ENCODE measurements at places on chromosomes 6 and 20. TPM values are rescaled to one million over a fixed set of nuclear protein-coding genes. Genes with fewer than 3 reads are reported as not detected.

The TRIM15 gene
- total RNA-seq, result not detected

The SLC22A1 gene
- 0.49 TPM for total RNA-seq

The PLN gene
- total RNA-seq, result not detected

The BTN1A1 gene
- total RNA-seq, result 0.09 TPM

The F13A1 gene
- total RNA-seq, result 0.51 TPM

The HLA-DQA1 gene
- 20.3 TPM for total RNA-seq

The ULBP1 gene
- 0.74 TPM for total RNA-seq

GRCh38 chr6:33820243-33820642 is 16.4 kb upstream of the MLN start:
- no peaks in the 10 kb centered on the region for H3K27me3 ChIP-seq
- no peak overlapping the region for H3K4me3 ChIP-seq
- DNase-seq, result no peak
- H3K4me1 ChIP-seq, result no peaks in the 10 kb centered on the region

DNA sequence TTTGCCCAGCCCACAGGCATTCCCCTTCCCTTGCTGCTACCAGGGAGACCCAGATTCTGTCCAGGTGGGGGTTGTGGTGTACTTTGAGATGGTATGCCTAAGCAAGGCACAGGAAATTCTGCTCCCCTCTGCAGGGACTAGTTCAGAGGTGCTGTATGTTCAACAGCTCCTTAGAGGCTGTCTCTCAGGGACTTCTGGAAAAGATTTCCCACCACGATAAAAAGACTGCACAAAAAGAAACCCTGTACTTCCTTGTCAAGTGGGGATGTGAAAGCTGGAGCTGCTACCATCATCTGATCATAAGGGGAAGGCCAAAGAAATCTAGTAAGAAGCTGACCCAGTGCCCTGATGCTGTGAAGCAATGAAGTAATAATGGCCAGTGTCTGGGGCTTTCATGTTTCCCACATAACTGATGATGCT is 51.5 kb upstream of the SMIM29 start:
- no peak for DNase-seq
- H3K36me3 ChIP-seq, result peaks cover 5% of the 10 kb centered on the region
- H3K4me1 ChIP-seq, result peaks cover 4% of the 10 kb centered on the region
- no peak overlapping the region for H3K27ac ChIP-seq

DNA sequence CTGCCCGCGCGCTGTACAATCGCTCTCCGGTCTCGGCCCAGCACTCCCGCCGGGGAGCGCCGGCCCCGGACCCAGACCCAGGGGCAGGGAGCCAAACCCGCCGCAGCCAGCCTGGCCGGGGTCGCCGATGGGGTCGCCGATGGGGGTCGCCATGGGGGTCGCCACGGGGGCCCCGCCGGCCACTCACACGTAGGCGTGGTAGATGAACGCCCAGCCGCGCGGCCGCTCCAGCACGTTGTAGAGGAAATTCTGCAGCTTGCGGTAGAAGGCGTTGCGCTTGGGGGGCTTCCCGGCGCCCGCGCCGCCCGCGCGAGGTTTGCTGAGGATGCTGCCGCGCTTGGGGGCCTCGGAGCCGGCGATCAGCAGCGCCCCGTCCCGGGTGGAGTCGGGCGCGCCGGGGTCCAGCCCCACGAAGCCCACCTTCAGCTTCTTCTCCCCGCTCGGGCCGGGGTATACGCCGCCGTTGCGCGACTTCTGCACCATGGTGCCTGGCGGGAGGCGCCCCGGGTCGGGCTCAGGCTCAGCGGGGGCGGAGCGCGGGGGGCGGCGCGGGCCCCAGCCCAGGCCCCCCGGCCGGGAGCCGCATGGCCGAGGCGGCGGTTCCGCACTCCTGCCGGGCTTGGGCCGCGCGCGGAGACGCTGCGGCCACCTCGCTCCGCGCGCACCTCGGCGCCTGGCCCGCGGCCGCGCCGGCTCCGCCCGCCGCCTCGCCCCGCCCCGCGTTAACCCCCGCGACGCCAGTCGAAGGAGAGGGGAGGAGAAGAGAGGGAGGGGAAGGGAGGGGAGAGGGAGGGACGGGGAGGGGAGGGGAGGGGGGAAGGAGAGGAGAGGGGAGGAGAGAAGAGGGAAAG is at the start of gene KCNQ2:
KCNQ2 (minus strand) TSS at position 675 of the 851 bp plus-strand sequence; CDS start at position 483, 192 bp downstream.
- H3K36me3 ChIP-seq, result no peaks in the 10 kb centered on the region
- no peak within 1 kb of the TSS for H3K4me3 ChIP-seq
- DNase-seq, result no peak
- H3K27ac ChIP-seq, result no peak within 1 kb of the TSS
- H3K4me1 ChIP-seq, result no peaks in the 10 kb centered on the region

DNA sequence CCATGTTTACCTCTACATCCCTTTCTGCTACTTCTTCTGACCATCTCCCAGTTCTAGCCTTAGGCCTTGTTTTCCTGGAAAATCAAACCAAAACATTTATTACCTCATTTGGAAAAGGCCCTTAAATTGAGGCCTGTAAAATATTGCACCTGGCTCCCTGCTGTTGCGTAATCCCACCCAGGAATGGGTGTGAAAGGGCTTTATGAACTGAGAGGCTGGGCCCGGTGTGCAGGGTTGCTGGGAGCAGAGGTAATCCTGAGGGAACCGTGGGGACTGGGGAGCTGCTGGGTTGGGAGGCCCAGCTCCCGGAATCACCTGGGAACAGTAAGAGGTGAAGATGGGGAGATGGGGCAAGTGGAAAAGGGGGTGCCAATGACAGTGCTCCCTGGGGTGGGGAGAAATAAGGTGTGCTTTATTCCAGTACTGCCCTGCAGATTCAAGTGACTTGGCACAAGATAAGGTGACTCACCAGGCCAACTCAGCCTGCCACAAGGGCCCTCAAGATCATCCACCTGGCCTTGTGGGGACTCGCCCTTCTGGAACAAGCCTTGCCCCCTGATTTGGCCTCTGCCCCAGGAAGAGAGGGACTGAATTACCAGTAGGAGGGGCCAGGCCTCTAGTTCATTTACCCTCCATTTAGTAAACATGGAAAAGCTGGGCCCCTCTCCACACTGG is 44.2 kb downstream of the KCNK5 start:
- H3K4me3 ChIP-seq, result no peak overlapping the region
- no peaks in the 10 kb centered on the region for H3K4me1 ChIP-seq
- H3K27me3 ChIP-seq, result no peaks in the 10 kb centered on the region
- H3K36me3 ChIP-seq, result no peaks in the 10 kb centered on the region
- no peak for DNase-seq

DNA sequence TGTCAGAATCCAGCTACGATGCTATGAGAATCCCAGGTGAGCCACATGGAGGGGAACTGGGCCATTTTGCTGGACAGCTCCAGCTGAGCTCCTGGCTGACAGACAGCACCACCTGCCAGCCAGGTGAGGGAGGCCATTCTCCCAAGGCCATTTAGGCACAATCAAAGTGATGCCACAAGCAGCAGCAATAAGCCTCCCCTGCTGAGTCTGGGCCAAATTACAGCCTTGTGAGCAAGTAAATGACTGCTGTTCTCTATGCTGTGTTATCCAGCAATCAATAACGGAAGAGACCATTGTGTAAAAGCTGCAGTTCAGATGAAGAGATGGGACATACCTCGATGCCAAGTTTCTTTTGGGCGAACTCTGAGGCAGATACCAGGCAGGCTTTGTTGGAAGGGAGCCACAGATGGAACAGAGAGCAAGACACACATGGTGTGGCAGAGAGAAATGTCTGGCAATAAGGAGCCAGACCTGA is 14.0 kb upstream of the SCGN start:
- H3K36me3 ChIP-seq, result no peaks in the 10 kb centered on the region
- H3K4me1 ChIP-seq, result no peaks in the 10 kb centered on the region
- H3K4me3 ChIP-seq, result no peak overlapping the region
- no peak overlapping the region for H3K27ac ChIP-seq
- DNase-seq, result no peak
- H3K27me3 ChIP-seq, result no peaks in the 10 kb centered on the region

DNA sequence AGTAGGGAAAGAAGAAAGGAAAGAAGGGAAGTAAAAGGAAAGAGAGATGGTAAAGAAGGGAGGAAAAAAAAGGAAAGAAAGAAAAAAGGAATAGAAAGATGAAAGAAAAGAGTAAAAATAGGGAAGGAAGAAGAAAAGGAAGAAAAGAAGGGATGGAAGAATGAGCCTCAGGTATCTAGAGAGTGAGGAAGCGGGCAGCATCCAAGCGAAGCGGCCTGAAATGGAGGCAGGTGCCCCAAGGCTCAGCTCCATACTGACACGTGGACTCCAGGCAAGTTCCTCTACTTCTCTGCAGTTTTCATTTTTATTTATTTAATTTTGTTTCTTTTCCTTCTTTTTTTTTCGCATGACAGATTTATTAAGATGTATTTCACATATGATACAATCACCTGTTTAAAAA is 373.1 kb downstream of the ESR1 start:
- no peak overlapping the region for H3K27ac ChIP-seq
- H3K4me1 ChIP-seq, result peaks cover 40% of the 10 kb centered on the region

GRCh38 chr20:64070244-64070993 is 7.4 kb downstream of the TCEA2 start:
- H3K4me1 ChIP-seq, result peaks cover 31% of the 10 kb centered on the region
- no peaks in the 10 kb centered on the region for H3K27me3 ChIP-seq
- no peak for DNase-seq
- H3K36me3 ChIP-seq, result peaks cover 4% of the 10 kb centered on the region

DNA sequence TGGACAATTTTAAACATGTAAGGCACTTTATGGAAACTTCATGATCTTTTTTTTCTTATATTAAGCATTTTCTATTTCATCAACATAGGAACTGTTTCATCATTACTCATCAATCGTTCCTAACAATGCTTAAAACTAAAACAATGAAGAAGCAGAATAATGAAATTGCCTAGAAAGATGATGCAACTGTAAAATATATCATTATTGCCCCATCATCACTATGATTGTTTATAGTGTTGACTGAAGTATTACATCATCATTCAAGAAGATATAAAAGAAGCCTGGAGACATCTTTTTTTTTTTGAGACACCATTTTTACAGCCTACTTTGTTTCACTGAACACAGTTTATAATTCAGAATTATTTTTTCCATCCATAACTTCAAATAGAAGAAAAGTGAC is 147.2 kb downstream of the TRDN start:
- no peaks in the 10 kb centered on the region for H3K36me3 ChIP-seq
- no peak for DNase-seq
- H3K4me1 ChIP-seq, result no peaks in the 10 kb centered on the region

- no peaks in the 10 kb centered on the region for H3K27me3 ChIP-seq
- no peaks in the 10 kb centered on the region for H3K4me1 ChIP-seq
- no peak overlapping the region for H3K27ac ChIP-seq
- no peaks in the 10 kb centered on the region for H3K36me3 ChIP-seq
- DNase-seq, result no peak
- no peak overlapping the region for H3K4me3 ChIP-seq
These were observed 36.1 kb downstream of the CAP2 start for GRCh38 chr6:17429383-17430061.

DNA sequence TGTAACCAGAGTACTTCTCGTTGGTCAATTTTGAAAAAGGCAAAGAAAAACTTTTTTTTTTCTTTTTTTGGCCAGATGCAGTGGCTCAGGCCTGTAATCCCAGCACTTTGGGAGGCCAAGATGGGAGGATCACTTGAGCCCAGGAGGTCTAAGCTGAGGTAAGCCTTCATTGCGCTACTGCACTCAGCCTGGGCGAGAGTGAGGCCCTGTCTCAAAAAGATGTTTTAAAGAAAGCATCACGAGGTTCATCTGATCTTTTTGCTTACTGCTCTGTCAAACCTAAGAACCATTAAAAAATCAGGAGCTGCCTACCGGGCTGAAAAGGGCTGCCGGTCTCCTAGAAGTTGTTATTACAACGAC is 607 bp downstream of the LYRM2 start:
- H3K4me3 ChIP-seq, result peak overlapping the region; percentile 92

DNA sequence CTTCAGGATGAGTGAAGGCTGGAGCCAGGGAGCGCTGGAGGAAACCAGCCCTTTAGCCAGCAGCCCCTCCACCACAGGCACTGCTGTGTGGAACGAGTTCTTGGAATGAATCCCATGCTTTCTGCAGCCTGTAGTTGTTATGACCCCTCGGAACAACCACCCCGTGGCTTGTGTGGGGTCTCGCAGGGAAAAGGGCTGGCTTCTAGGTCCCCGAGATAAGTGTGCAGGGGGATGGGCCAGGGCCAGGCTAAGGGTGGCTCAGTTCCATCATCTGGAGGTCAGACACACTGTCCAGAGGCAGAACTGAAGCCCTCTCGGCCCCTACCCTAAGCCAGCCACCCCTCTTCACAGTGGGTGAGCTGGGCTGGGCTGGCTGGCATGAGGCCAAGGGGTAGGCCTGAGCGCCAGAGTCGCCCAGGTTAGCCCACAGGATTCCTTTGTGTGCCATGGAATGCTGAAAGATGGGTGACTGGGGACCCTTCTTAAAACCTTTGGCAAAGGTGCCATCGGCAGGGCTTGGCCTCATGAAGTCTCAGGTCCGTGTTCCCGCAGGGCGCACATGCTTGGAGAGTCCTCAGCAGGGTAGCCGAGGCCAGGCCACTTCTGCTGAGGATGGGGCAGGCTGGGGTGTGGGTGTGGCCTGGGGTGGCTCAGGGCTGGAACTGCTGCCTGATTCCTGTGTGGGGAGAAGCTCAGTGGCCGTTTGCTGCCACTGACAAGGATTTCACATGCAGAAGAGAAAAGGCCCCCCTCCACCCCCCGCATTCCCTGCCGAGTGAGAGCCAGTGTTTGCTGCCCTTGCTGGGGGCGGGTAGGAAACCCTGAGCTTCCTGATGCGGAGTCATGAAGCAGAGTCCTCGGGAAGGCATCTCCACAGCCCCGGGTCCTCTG is 24.6 kb downstream of the SPATA2 start:
- DNase-seq, result no peak
- peaks cover 3% of the 10 kb centered on the region for H3K4me1 ChIP-seq
- H3K27me3 ChIP-seq, result no peaks in the 10 kb centered on the region
- H3K4me3 ChIP-seq, result no peak overlapping the region

DNA sequence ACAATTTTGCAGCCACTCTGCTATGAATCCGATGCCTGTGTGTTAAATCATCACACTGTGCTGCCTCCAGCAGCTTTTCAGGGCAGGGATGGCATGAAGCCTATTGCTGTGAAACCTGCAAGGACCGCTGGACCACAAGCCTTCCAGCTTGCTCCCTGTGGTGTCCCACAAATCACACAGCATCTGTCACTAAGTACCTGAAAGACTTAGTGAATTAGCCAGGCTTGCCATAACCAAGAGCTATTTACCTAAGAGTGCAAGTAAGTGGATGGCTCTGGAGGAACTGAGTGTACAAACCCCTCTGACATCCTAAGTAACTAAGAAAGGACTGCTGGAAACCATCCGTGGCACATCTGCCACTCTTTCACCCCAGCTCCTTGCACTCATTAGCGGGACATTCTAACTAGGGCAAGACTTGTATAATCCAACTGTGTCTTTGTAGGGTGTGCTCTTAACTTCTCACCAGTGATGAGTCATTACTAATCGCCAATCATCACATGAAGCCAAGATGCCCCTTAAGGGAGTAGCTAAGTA is 34.7 kb downstream of the FOXQ1 start:
- no peaks in the 10 kb centered on the region for H3K4me1 ChIP-seq
- H3K4me3 ChIP-seq, result no peak overlapping the region
- H3K27me3 ChIP-seq, result no peaks in the 10 kb centered on the region
- H3K36me3 ChIP-seq, result no peaks in the 10 kb centered on the region
- H3K27ac ChIP-seq, result no peak overlapping the region
